ENCODE measurements at places on chromosomes 4 and X. TPM values are rescaled to one million over a fixed set of nuclear protein-coding genes. Genes with fewer than 3 reads are reported as not detected.

- no peak overlapping the region for H3K4me3 ChIP-seq
- H3K27ac ChIP-seq = no peak overlapping the region
- no peaks in the 10 kb centered on the region for H3K36me3 ChIP-seq
Measured at GRCh38 chr4:86283371-86283770, 76.5 kb downstream of the MAPK10 start.

GRCh38 chr4:64121803-64122202, 287.4 kb downstream of the TECRL start:
- no peak overlapping the region for H3K4me3 ChIP-seq
- no peak overlapping the region for H3K27ac ChIP-seq
- H3K4me1 ChIP-seq = no peaks in the 10 kb centered on the region
- DNase-seq = no peak

DNA sequence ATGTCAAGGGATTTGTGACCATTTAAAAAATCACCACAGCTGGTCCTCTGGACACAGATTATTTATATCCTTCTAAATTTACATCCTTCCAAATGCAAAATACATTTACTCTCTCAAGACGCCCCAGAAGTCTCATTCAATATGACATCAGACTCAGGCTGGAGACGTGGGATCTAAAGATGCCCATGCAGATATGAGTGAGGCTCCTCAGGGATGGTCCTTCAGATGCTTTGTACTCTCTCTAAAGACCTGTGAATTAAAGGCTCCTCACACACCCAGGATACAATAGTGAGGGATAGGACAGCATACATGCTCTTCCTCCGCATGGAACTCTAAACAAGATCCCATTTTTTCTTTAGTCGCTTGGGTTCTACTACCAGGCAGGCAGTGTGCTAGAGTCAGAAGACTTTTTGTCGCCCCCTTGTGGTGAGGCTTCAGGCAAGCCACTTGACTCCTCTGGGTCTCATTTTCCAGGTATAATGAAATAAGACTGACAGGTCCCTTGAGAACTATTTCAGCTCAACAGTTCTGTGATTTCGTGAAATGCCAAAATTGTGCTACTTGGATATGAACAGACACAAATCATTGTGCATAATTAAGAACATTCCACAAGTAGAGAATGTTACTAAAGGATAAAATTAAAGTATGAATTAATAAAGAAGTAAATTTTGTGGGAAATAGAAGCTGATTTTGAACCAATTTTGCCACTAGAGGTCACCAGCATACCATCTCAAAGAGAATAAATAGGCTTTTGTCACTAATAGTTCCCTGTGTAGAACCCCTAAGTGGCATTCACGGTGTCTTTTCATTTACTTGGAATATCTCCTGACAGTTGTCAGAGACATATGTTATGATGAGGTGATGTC, 13.7 kb upstream of the SCOC start:
- peak; percentile 72 for DNase-seq
- H3K27ac ChIP-seq = no peak overlapping the region
- no peak overlapping the region for H3K4me3 ChIP-seq
- H3K36me3 ChIP-seq = no peaks in the 10 kb centered on the region

- no peaks in the 10 kb centered on the region for H3K27me3 ChIP-seq
- H3K36me3 ChIP-seq = no peaks in the 10 kb centered on the region
- peak overlapping the region; percentile 39 for H3K4me3 ChIP-seq
- H3K27ac ChIP-seq = peak overlapping the region; percentile 77
- H3K4me1 ChIP-seq = no peaks in the 10 kb centered on the region
Measured at GRCh38 chrX:129777218-129778030, 2.3 kb upstream of the SASH3 start.

- H3K27me3 ChIP-seq = no peaks in the 10 kb centered on the region
- no peaks in the 10 kb centered on the region for H3K36me3 ChIP-seq
- H3K4me3 ChIP-seq = no peak overlapping the region
- no peak overlapping the region for H3K27ac ChIP-seq
Measured at GRCh38 chrX:149639568-149639967, 8.0 kb upstream of the TMEM185A start.

GRCh38 chr4:76546327-76546726, 111.3 kb downstream of the SHROOM3 start:
- H3K27ac ChIP-seq = peak overlapping the region; percentile 56
- no peaks in the 10 kb centered on the region for H3K4me1 ChIP-seq
- H3K4me3 ChIP-seq = no peak overlapping the region
- no peak for DNase-seq
- no peaks in the 10 kb centered on the region for H3K36me3 ChIP-seq
- no peaks in the 10 kb centered on the region for H3K27me3 ChIP-seq

- H3K27ac ChIP-seq = peak overlapping the region; percentile 86
- no peaks in the 10 kb centered on the region for H3K36me3 ChIP-seq
Measured at GRCh38 chr4:168815379-168816345, 194.4 kb downstream of the CBR4 start.

DNA sequence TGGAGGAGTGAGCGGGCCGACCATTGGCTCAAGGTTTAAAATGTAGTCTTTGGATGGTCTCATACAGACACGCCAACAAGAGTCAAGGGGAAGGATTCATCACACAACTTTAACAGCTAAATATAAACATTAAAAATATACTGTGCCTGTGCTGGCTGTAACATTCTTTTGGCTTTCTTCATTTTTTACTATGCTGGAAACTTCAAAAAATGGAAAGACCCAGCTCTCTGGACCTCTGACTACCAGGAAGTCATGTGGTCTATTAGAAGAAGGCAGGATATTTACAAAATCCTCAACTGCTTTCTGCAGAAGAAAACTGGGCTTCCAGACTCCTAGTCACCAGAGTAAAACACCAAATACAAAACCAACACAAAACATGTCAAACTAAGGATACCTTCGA, 49.8 kb upstream of the KLF3 start:
- no peak overlapping the region for H3K4me3 ChIP-seq
- H3K27ac ChIP-seq = no peak overlapping the region
- no peaks in the 10 kb centered on the region for H3K4me1 ChIP-seq
- H3K27me3 ChIP-seq = no peaks in the 10 kb centered on the region
- no peaks in the 10 kb centered on the region for H3K36me3 ChIP-seq

- no peaks in the 10 kb centered on the region for H3K27me3 ChIP-seq
- no peaks in the 10 kb centered on the region for H3K4me1 ChIP-seq
- no peak overlapping the region for H3K4me3 ChIP-seq
- H3K36me3 ChIP-seq = no peaks in the 10 kb centered on the region
- H3K27ac ChIP-seq = no peak overlapping the region
Measured at GRCh38 chr4:53899586-53900270, 164.7 kb downstream of the CHIC2 start.

- no peaks in the 10 kb centered on the region for H3K36me3 ChIP-seq
- no peak overlapping the region for H3K4me3 ChIP-seq
- peak overlapping the region; percentile 70 for H3K27ac ChIP-seq
Measured at GRCh38 chr4:57042711-57043169, 64.0 kb downstream of the POLR2B start.

- DNase-seq = no peak
- H3K4me1 ChIP-seq = no peaks in the 10 kb centered on the region
- H3K4me3 ChIP-seq = no peak overlapping the region
- H3K27ac ChIP-seq = no peak overlapping the region
- no peaks in the 10 kb centered on the region for H3K27me3 ChIP-seq
Measured at GRCh38 chr4:100269446-100269845, 79.2 kb upstream of the DDIT4L start.

DNA sequence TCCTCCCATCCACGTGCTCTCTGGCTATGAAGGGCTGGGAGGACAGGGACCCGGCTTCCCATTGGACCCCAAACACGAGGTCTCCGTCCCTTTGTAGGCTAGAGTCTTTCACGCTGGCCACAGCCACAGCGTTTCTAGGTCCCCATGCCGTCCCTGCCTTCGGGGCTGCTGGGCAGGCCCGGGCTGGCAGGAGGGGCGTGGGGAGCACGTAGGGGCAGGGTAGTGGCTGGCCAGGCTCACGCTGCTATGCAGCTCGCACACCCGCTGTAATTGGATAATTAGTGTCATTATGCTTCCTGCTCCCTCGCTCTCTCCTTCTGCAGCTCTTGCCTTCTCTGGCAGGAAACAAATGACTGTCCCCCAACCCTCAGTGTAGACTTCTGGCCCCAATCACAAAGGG, 9.8 kb downstream of the ATP2B3 start:
- H3K4me1 ChIP-seq = no peaks in the 10 kb centered on the region
- H3K27me3 ChIP-seq = no peaks in the 10 kb centered on the region
- H3K36me3 ChIP-seq = no peaks in the 10 kb centered on the region

DNA sequence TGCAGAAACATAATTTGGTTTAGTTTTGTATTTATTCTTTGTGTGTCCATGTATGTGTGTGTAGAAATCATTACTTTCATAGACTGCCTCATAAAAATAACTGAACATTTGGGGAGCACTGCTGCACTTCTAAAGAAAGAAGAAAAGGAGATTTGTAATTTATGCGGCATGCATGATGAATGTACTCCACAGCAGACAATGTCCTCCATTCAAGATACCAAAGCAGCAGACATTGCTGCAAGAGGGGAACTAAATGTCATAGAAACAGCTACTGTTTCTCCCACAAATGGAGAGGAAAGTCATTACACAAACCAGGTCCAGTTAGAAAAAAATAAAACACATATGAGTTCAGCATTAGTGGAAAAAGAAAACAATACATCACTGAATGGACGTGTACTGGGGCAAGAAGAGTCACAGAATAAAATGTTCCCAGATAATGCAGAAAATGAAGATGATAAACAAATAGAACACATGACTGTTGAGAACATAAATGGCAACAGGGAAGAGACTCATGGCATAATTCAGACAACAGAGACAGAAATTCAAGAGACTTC, 2.6 kb downstream of the DTHD1 start:
- H3K4me3 ChIP-seq = no peak overlapping the region
- no peak for DNase-seq
- no peaks in the 10 kb centered on the region for H3K36me3 ChIP-seq

DNA sequence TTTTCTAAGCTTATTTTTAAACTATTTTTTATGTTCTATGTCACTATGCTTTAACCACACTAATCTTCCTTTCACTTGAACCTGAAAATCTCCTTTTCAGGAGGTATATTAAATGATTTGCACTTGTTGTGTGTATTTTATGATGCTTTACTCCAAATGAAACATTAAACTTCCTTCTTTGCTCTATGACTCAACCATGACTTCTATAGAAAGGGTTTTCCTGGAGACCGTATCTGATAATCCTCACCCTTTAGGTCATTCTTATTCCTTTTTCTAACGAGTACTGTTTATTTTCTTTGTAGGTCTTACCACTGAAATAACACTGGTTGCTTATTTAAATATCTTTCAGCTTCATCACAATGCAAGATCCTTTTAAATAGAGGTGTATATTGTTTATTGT, 1163.2 kb downstream of the PCDH18 start:
- H3K4me3 ChIP-seq = no peak overlapping the region
- no peak for DNase-seq
- H3K36me3 ChIP-seq = no peaks in the 10 kb centered on the region
- H3K4me1 ChIP-seq = no peaks in the 10 kb centered on the region
- no peak overlapping the region for H3K27ac ChIP-seq
- H3K27me3 ChIP-seq = no peaks in the 10 kb centered on the region

DNA sequence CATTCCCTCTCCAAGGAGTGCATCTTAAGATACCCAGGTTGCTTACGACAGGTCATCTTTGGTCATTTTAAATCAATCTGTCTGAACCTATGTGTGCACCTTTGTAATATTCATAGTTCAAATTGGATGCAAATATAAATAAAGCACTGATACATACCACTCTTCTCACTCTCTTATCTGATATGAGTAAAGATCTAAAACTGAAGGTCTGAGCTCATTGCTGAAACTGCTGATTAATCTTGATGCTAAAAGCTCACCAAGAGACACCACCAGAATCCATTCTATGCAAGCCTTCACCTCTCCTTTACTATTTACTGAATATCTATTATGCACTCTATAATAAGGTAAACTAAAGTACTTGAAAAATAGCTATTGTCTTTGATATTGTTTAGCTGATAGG, 16.6 kb downstream of the HSD17B13 start:
- no peaks in the 10 kb centered on the region for H3K27me3 ChIP-seq
- DNase-seq = no peak
- no peaks in the 10 kb centered on the region for H3K4me1 ChIP-seq
- no peak overlapping the region for H3K4me3 ChIP-seq
- H3K36me3 ChIP-seq = no peaks in the 10 kb centered on the region

DNA sequence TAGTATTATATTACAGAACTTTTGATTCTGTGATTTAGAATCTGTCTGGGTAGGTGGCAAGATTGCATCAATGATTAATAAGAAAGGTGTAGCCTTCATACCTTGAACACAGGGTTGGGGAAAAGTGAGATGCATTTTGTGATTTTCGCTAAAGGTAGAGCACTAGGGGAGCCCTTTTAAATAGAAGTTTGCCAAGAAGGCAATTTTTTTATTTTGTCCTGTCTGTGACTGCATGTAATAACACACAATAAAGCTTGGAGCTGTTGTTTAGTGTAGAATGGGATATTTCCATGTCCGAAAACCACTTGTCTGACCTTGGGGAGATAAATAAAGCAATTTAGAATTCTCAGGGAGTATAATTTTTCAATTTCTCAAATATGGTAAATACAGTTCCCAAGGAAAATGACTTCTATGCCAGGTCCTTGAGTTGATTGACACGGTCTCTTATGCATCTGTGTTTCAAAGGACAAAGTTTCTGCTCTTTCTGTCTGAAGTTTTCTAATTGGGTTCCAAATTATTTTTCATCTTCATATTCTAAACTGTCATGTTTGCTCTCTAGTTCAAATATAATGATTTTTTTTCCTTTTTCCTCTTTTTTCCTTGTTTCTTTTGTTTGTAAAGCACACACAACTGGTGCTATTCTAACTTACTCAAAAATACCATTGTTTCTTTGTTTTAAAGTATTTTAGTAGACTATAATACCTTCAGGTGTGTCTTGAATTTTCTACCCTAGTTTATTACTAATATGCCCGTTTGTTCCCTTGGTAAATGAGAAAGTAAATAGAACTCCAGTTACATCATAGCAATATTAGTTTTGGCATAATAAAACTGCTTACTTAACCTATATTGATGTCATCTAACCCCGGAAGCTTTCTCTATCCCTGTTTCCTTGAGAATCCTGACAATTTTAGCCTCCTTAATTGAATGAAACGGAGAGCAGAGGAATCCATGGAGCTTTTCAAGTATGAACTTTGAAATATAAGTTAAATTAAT, 87.8 kb upstream of the BMPR1B start:
- H3K27ac ChIP-seq = peak overlapping the region; percentile 44
- no peaks in the 10 kb centered on the region for H3K4me1 ChIP-seq
- no peaks in the 10 kb centered on the region for H3K27me3 ChIP-seq
- no peaks in the 10 kb centered on the region for H3K36me3 ChIP-seq
- no peak overlapping the region for H3K4me3 ChIP-seq

Gene GLRA3
- 9.1 TPM for total RNA-seq

Gene USP17L30
- not detected for total RNA-seq

Gene LONRF3
- 13.6 TPM for total RNA-seq

Gene TMEM129
- total RNA-seq = 47.3 TPM

Gene HTN3
- total RNA-seq = not detected

Gene UCP1
- total RNA-seq = 0.29 TPM

Gene GIMD1
- not detected for total RNA-seq

Gene CDK16
- 65.9 TPM for total RNA-seq

Gene ASMT
- not detected for total RNA-seq

Gene ENAM
- 0.32 TPM for total RNA-seq

Gene PRR32
- not detected for total RNA-seq

Gene LIMCH1
- 34.6 TPM for total RNA-seq
